Activated naive CD4-positive, alpha-beta T cell treated with anti-CD3 and anti-CD28 coated beads for 36 hours (primary cell): ENCODE measurements at places on chromosomes 13 and 19. TPM values are rescaled to one million over a fixed set of nuclear protein-coding genes. Genes with fewer than 3 reads are reported as not detected.

DNA sequence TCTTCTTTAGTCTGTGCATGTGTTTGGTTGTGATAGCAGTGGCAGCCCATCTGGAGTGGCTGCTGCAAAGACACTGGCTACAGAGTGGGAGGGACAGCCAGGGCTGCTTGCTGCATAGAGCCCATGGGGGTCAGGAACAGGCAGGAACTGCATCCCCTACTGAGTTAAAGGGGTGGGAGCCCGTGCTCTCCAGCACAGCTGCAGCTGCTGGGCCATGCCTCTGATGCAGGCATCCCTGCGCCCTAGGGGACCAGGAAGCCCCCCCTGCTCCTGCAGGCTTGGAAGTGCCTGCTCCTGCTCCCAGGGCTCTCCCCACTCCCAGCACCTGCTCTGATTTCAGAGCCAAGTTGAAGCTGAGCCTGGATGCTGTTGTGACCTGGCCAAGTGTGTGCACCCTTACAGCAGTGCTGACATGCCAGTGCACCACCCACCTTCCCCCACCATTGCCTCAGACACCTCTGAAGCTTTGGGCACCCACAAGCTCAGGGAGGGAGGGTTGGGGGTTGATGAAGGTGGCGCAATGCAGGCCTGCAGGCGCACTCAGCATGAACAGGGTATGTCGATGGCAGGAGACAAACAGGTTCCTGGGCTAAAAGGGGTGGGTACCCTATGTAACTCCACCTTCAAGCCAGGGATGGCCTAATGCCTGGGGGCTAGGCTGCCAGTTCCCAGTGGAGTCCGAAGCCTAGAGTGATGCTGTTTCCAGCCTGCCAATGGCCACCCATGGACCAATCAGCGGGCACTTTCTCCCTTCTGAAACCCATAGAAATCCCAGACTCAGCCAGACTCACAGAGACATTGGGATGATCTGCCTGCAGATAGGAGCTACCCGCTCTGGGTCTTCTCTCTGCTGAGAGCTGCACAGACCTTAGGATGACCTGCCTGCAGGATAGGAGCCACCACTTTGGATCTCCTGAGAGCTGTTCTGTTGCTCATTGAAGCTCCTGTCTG is 919.9 kb upstream of the MIR17HG start:
- no peak for DNase-seq

DNA sequence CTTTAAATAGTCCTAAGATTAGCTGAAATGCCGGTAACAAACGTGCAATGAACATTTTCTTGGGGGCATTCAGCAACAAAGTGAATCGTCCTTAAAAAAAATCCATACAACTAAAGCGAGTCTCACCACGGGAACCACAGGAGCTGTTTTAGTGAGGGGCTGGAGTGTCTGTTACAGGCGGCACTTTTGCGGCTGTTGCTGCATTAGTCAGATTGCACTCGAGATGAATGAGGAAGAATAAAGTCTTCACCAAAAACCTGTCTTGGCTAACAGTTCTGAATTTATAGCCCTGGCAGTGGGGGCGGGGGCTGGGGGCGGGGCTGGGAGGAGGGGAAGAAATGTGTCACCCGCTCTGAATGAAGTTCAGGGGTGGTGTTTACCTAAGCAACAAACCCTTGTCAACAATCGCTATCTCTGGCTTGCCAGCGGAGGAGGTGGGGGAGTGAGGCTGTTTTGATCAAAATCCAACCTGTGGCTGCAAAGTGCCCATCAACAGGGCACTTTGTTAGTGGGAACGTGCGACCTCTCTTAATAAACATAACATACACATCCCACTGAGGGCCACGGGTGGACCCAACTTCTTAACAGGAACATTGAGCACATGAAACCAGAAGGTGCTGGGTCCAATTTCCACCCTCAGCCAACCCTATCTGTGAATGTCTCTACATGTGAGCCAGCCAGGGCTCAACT is 44.5 kb downstream of the RFX2 start:
- peak; percentile 52 for DNase-seq

DNA sequence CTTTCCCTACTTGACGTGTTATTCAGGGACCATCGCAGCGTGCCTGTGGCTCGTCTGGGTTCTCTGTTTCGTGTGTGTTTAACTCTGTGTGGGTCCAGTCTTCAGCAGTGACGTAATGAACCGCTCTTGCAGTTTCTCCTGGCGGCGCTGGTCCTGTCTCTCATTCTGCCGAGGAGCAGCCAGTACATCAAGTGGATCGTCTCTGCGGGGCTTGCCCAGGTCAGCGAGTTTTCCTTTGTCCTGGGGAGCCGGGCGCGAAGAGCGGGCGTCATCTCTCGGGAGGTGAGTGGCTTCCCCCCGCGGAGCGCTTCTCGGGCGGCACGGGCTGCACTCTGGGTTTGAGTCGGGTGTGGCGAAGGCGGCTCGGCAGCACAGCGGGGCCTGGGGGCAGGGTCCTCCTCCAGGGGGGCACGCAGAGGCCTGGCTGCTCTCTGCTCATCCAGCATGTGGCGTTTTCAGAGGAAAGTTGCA is 36.3 kb upstream of the TFDP1 start:
- no peak for DNase-seq

GRCh38 chr19:17862711-17863519 is 3.2 kb downstream of the RPL18A start:
- no peak for DNase-seq

DNA sequence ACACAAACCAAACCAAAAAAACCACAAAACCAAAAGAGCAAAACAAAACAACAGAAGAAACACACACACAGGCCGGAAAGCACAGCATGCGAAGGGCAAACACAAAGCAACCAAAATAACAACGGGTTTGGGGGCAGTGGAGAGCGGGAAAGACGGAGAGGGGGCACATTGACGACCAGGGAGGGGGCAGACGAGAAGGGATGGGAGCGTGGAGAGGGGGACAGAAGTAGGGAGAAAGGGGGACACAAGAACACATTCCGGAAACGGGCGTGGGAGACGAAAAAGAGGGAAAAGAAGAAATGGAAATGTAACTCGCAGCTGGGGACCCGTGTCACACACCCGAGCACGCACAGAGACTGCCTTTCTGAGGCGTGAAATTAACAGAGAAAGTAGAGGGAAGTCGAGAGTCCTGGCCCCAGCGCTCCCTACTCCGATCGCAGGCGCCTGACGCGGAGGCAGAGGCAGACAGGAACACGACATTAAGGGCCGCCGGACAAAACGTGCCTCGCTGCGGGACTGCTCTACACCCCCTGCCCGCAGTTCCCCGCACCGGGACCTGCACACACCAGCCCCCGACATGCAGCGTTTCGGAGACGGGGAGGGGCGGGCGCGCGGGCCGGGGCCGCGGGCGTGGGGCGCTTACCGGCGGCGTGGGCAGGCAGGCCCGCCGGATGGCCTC is 652 bp downstream of the POU4F1 start:
- DNase-seq, result no peak

GRCh38 chr13:94239135-94239534 is 240.3 kb downstream of the DCT start:
- DNase-seq, result peak; percentile 33

- peak; percentile 60 for DNase-seq
Measured at GRCh38 chr19:46602392-46603194, 1.5 kb downstream of the CALM3 start.

Gene KANK3
- total RNA-seq, result 0.17 TPM

DNA sequence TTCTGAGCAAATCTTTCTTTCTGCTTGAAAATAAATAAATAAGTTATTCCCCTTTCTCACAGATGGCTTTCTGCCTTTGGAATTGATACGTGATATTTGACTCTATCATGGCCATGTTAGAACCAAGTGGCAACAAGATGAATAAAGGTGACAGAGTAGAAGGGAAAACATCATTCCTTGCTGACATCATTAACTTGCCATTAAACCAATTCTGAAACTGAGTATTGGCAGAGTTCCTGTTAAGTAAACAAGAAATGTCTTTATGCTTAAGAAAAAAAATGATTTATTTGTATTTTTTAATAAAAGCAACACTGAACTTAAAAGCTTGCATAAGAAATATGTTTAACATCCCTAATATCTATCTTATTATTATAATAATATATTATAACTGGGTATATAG is 828.1 kb downstream of the PCDH9 start:
- no peak for DNase-seq

Gene PSG1
- not detected for total RNA-seq

DNA sequence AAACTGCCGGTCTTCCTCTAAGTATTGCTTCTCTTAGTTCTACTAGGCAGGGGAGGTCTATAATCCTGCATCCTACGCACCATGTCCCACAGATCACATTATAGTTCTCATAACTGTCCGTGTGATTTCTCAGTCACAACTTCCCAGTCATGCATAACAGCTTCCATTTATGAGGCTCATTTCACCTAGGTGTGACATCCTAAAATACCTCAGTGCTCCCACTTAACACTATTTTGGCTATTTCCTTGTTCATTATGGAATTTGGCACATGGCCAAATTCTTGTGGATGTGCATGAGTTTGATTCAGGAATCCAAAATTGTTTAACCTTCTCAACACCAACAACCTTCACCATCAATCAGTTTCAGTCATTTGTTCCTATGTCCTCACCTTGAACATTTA is 989.9 kb downstream of the OLFM4 start:
- no peak for DNase-seq

- DNase-seq, result no peak
Measured at GRCh38 chr13:97413694-97414093, 20.3 kb upstream of the RAP2A start.

Gene TNNT1
- total RNA-seq, result not detected

GRCh38 chr19:19285686-19286085 is 12.6 kb upstream of the TM6SF2 start:
- DNase-seq, result no peak

- no peak for DNase-seq
Measured at GRCh38 chr19:54400913-54401312, 14.4 kb upstream of the TTYH1 start.

Gene IQCN
- 0.19 TPM for total RNA-seq

Gene PNMA8A
- total RNA-seq, result 1.1 TPM

Gene NLRP5
- total RNA-seq, result not detected

Gene HAUS8
- total RNA-seq, result 47.3 TPM

Gene CEACAM21
- 33.6 TPM for total RNA-seq

Gene CYP4F12
- not detected for total RNA-seq

DNA sequence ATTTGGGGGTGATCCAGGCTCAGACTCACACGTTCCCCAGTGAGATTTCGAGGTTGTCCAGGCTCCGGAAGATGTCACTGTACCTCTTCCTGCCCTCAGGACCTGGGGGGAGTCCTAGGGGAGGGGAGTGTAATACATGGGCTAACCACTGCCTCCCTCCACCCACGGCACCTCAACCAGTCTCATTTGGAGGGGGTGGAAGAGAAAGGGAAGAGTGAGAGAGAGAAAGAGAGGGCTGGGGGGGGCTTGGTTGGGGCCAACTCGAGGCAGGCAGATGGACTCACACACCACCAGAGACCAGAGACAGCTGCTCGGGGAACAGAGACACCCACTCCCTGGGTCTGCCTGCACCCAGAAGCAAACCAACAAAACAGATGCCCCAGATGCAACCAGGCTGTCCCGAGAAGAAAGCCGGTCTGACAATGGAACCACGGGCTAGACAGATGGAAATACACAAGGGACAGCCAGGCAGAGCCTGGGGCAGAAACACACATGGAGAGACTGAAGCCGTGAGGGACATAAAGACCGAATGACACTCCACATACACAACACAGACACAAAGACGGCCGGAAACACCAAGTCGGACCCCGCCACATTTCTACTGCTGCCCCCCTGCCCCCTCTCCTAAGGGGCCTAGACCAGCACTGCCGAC is 825 bp downstream of the GMIP start:
- peak; percentile 60 for DNase-seq

DNA sequence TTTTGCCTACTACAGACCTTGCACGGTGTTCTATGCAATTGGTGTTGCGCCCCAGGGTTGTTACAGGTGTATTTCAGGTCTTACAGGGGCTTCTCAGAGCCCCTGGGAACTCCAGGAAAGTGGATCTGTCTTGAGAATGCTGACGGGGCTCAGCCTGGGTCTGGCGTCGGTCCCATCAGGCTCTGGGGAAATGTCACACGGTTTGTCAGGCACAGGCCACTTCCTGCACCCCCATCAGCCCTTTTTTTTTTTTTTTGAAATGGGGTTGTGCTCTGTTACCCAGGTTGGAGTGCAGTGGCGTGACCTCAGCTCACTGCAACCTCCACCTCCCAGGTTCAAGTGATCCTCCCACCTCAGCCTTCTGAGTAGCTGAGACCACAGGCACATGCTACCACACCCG is 13.2 kb downstream of the CLEC4G start:
- no peak for DNase-seq

DNA sequence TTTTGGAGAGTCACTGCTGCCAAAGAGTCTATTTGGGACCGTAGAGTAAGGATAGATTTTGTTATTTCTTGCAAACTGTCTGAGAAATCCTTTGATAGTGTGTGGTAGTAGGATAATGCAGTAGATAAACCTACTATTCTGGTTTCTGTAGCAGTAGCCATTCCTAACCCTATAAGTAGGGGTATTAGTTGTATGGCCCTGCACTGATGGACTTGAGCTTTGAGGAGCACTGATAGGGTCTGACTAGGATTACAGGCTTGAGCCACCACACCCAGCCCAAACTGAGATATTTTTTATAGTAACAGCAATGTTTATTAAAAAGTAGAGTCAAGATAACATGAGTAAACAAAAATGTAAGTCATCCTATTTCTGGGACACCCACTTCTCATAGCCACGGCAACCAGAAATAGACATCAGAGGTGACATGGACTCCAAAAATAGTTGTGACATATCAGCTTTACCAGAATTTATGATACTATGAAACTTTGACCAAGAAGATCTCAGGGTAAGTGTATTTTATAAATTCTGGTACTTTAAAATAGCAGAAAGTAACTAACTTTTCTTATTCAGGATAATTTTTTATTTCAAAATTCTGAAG is 479.1 kb downstream of the SUCLA2 start:
- no peak for DNase-seq

Gene ZNF844
- total RNA-seq, result 1.6 TPM

DNA sequence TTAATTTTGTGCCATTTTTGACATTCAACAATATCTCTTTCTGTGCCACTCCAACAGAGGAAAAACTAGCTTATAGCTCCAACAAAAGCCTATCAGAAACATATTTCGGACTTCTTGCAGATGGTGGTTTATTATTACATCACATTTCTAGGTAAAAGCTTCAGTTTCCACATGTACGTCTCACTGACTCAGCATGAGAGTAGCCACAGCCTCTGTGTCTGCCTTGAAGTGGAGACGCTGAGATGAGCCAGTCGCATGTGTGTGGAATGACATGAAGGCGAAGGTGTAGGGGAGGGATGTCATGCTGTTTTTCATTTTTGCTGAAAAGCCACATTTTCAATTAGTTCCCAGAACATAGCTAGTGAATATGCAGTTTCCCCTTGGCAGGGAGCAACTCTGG is 598.6 kb downstream of the EFNB2 start:
- DNase-seq, result no peak

- no peak for DNase-seq
Measured at GRCh38 chr13:98103531-98103930, 39.4 kb upstream of the FARP1 start.

Gene FAM83E
- 2.0 TPM for total RNA-seq
